ENCODE measurements at places on chromosomes 4 and X.

DNA sequence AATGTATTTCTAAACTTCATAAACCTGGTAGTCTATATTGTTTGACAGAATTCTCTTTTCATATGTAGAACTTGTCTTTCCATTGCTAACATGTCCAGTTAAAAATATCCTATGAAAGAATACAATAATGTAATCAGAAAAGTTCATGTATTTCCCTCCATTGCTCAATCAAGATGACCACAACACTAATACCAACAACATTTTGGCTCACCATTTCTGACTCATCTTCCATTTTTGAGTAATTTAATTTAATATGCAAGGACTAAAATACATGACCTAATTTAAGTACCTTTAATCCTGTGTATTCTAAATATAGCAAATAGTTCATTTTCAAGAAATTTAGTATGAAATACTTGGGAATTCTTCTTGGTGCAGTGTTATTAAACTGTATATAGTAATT is 239.5 kb upstream of the GPC4 start:
- no peak for DNase-seq

DNA sequence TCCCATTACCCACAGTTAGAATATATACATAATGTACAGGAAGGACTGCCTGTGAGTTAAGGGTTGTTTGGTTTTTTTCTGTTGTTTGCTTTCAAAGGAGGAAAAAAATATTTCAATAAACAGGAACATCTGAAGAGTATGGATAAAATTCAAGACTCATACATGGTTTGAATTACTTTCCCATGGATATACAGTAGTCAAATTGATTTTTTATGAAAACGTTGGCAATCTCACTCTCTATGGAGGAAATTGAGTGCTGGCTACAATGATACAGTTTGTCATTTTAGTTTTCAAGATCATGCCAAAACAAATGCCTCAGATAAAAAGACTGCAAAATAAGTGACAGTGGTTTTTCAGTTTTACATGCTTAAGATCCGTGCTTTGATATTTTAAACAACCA is 116.6 kb downstream of the SH3RF1 start:
- no peak for DNase-seq

DNA sequence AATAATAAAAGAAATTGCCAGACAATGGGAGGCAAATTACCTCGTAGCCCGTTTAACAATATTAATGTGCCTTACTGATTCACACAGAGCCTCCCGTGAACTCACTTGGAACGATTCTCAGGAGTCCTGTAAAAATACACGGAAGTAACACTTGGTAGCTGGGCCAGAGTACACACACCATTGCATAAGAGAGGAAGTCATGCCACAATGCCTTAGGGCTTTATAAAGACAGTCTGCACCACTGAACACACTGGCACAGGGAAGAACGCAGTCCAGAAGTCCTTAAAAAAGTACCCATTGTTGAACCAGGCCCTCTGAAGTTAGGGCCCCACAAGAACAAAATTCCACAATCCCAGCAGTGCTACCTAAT is 15.1 kb downstream of the SLC2A9 start:
- no peak for DNase-seq

- DNase-seq, result no peak
Observed at GRCh38 chr4:20809812-20810211, 109.6 kb downstream of the PACRGL start.

DNA sequence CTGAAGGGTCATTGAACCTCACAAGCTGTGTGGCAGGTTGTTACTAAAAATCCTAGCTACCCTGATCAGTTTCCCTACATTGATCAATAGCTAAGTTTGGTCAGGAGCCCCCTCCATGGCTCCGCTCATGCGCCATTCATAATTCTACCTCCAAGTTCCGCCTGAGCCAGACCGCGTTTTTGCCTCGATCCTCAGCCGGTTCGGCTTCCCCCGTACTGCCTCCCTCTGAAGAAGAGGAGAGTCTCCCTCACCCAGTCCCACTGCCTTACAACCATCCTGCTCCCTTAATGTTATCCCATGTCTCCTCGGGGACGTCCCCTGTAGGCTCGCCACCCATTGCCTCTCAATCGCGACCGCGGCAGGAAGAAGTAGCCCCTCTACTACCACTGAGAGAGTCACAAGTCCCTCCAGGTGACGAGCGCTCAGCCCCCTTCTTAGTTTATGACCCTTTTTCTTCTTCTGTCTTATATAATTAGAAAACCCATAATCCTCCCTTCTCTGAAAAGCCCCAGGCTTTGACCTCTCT is 158.2 kb downstream of the DEFB131A start:
- no peak for DNase-seq

- no peak for DNase-seq
Observed at GRCh38 chr4:181194096-181194495, 1049.1 kb upstream of the TENM3 start.

GRCh38 chr4:147723326-147723725 is 8.6 kb upstream of the ARHGAP10 start:
- no peak for DNase-seq

DNA sequence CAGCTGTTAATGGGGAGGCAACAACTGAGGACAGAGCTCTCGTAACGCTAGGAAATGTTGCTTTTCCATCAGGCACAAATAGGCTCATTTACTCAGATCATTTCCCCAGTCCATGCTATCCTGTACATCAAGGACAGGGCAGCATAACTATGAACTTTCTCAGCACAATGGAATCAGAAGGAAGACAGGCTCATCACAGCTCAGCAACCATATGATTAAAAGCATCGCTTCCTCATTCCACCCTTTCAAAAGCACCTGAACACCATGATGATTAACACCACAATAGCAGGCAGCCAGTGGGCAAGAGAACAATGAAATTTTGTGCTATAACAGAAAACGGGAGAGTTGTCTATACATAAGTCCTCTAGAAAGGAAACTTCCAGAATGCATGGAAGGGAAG is 297.8 kb downstream of the ZNF674 start:
- DNase-seq, result no peak

- no peak for DNase-seq
Observed at GRCh38 chr4:46837639-46838038, 71.4 kb downstream of the COX7B2 start.

DNA sequence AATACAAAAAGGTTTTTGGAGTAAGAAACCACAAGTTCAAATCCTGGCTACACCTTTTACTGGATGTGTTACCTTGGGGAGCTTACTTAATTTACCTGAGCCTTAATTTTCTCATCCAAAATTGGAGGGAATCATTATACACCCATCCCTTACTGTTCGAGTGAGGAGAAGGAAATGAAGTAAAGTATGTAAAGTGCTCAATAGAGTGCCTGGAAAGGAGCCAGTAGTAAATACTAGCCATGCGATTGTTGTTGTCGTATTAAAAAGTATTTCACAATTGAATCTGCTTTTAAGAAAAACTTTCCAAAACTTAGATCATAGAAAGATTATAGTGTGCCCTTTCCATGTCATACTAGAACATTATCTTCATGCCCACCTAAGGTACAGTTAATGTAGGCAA is 124.5 kb downstream of the ATXN3L start:
- no peak for DNase-seq

GRCh38 chr4:121016611-121017010 is 55.7 kb downstream of the NDNF start:
- no peak for DNase-seq

- DNase-seq, result no peak
Observed at GRCh38 chr4:17469931-17470674, 41.8 kb downstream of the QDPR start.

GRCh38 chrX:134949271-134949670 is 41.5 kb upstream of the SMIM10 start:
- no peak for DNase-seq

DNA sequence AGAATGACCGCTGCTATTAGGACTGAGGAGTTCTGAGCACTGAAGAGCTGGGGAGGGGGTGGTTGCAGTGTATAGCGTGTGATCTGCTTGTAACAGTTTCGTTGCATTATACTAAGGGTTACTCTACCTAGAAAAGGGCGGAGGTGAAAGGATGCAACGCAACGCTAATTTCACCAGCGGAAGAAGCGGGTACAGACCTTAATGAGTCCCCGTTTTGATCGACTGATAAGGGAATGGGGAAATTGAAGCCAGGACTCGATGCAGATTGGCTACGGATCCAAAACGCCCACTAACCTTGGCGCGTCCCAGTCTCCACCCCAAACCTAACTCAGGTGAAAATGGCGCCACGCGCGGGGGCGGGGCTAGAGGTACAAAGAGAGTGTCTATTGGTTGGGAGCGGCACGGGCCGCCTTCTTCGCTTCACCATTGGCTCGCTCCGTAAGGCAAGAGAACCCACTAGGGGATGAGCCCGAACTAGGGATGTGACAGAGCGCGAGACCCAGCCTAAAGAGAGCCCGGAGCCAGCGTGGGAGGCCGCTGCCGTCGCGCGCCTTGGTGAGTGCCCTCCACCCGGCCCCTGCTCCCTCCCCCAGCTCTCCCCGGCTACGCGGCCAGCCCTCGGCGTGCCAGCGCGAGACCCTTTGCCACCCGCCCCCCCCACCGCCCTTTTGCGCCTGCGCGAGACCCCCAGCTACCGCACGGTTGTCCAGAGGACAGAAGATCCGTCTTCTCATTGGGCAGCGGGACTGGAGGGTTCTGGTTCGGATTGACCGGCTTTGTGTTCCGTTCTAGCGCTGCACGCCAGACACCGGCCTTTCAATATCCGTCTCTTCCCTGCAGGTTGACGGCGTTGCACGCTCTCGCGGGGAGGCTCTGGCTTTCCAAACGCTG is at the start of gene EBP:
Gene EBP (plus strand): TSS at position 456 of the 891 bp plus-strand sequence. CDS start 1,964 bp downstream, outside the sequence.
- DNase-seq, result peak; percentile 96

- no peak for DNase-seq
Observed at GRCh38 chr4:17761062-17761461, 20.4 kb downstream of the FAM184B start.

- DNase-seq, result no peak
Observed at GRCh38 chr4:139633661-139634060, 32.0 kb upstream of the MGST2 start.

DNA sequence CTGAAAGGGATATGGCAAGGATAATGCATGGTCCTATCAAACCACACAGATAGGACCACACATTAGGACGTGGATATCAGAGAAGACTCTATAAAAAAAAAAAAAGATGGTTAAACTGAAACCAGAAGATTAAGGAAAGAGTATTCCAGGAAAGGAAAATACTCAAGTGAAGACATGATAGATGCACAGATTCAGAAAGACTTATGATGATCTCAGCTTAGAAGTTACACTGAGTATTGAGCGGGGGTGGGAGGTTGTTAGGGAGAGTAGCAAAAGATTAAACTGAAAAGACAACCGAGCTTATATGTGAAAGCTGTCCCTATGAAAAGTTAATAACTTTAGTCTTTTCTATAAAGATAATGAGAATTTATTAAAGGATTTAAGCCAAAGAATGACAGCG is 211.0 kb upstream of the EMCN start:
- DNase-seq, result no peak

GRCh38 chr4:76307660-76308014 is 1.1 kb downstream of the STBD1 start:
- no peak for DNase-seq

- DNase-seq, result no peak
Observed at GRCh38 chr4:143302536-143302935, 34.1 kb upstream of the GAB1 start.

DNA sequence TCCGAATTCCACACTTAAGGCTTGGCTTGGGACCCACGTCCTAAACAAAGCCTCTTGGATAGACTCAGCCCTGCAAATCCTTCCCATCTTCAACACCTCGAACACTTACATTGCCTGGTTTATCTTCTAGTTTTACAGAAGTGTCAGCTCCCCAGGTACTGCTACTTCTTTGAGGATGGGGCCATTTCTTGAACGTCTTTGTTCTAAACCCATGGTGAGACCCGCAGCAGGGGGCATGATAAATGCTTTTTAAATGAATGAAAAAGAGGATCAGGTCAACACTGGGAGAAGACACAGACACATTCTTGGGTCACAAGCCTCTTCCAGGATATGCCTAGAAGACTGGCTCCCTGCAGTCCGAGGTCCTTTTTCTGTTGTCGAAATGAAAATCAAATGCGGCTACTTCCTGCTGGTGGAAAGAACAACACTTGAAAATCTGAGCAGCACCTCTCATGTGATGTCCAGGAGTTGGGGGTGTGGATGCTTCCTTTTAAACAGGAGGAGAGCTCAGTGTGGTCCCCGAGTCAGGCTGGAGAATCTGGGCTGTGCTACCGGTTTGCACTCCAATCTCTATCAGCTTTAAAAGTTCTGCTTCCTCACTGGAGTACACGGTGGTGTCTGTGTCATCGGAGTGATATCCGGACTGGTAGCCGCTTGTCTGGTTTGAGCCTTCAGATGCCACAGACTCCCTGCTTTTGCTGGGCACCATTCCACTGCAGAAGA is 45.8 kb downstream of the KDR start:
- no peak for DNase-seq

- no peak for DNase-seq
Observed at GRCh38 chr4:25075129-25075528, 44.4 kb upstream of the LGI2 start.

GRCh38 chr4:67456577-67457196 is 88.6 kb downstream of the CENPC start:
- DNase-seq, result no peak

GRCh38 chr4:11589676-11590075 is 161.0 kb upstream of the HS3ST1 start:
- DNase-seq, result no peak

DNA sequence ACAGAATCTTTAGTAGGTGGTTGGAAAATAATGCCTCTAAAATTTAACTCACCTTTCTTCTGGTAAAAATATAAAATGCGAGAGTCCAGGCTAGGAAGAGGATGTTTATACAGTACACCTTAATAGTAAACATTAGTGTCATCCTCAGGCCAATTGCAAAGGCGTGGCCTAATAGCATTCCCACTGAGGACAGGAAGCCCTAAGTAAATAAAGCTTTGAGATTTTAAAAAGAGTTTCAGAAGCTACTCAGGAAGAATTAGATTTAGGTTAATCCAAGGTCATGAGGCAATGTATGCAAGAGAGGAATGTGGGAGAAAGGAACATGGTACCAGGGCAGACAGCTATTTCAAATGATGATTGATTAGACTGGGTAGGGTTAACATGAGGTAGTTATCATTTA is 49.5 kb downstream of the RPGR start:
- no peak for DNase-seq

- no peak for DNase-seq
Observed at GRCh38 chr4:125315576-125316400, 1.0 kb downstream of the FAT4 start.

GRCh38 chr4:108581083-108581482 is 39.3 kb upstream of the RPL34 start:
- DNase-seq, result no peak
